ENCODE measurements at places on chromosomes 5 and 9. TPM values are rescaled to one million over a fixed set of nuclear protein-coding genes. Genes with fewer than 3 reads are reported as not detected.

DNA sequence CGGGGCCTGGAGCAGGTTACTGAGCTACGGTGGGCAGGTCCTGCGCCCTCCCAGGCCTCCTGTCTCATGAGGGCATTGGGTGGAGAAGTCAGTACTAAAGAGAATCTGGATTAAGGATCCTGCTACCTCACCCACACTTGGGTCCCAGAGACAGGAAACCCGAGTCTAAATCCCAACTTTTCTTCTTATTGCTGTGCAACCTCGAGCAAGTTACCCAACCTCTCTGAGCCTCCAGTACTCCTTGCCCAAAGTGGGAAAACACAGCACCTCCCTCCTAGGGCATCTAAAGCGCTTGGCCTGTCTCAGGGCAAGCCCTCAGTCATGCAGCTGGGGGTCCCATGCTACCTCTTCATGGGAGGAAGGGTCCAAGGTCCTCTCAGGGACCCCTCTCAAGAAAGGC lies 28.2 kb downstream of the ASS1 start:
- H3K36me3 ChIP-seq = no peaks in the 10 kb centered on the region
- no peak for DNase-seq
- H3K27ac ChIP-seq = no peak overlapping the region
- no peaks in the 10 kb centered on the region for H3K4me1 ChIP-seq
- no peak overlapping the region for H3K4me3 ChIP-seq

The NPR3 gene
- total RNA-seq = 23.1 TPM

DNA sequence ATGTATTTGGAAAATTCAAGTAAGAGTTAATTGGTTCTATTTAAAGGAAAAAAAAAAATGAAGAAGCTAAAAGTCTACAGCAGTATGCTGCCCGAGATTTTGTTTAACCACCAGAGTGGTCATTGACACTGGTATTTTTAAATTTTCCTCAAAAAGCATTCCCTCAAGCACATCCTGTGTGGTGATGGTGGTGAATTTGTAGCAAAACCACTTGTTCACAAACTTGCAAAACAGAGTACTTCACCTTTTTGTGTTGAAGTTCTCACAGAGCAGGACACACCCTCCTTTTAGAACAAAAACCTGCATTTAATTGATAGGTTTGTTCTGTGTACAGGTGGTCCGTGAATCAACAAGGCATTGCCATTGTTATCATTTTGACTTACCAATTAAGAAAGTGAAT lies 374.2 kb downstream of the EFNA5 start:
- H3K27ac ChIP-seq = no peak overlapping the region
- DNase-seq = no peak
- H3K4me1 ChIP-seq = no peaks in the 10 kb centered on the region

The PCDHGA4 gene
- total RNA-seq = 9.7 TPM

DNA sequence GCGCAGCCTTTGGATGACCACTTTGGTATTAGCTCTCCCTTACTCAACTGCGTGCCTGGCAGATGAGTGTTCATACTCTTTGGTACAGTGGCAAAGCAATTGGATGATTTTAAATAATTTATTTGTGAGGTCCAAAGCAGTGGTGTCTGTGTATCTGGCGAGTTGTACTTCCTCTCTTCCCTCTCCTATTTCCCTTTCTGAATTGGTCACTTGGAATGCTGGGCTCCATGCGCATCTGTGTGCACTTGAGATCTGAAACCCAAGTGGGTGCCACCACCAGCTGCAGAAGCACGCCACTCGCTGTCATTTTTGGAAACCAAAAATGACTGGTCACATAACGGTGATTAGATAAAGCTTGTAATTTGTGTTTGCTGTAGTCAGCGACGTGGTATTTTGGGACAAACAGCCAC lies 386.0 kb upstream of the KLF4 start:
- no peaks in the 10 kb centered on the region for H3K27me3 ChIP-seq
- no peaks in the 10 kb centered on the region for H3K4me1 ChIP-seq
- H3K4me3 ChIP-seq = no peak overlapping the region

DNA sequence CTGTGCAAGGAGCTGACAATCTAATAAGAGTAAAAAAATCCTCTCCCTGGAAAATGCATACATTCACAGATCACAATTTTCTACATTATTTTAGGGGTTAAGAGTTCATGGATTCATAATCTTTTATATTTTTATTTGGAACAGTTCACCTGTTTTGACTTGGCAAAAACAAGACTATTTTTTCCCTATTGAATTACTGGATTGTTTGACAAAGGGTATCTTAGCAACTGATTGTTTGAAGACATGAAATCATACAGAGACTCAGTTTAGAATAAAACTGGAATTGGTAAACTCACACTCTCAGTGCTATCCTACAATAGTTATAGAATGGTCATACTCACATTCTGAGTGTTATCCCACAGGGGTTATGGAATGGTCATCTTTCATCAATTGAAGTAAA lies 358.2 kb upstream of the PTGER4 start:
- no peak for DNase-seq
- no peaks in the 10 kb centered on the region for H3K4me1 ChIP-seq
- H3K36me3 ChIP-seq = no peaks in the 10 kb centered on the region
- no peak overlapping the region for H3K4me3 ChIP-seq

- no peak overlapping the region for H3K27ac ChIP-seq
- no peaks in the 10 kb centered on the region for H3K4me1 ChIP-seq
- DNase-seq = no peak
Observed at GRCh38 chr5:153983885-153984284, 54.8 kb downstream of the FAM114A2 start.

GRCh38 chr5:87069974-87070608 lies 197.6 kb upstream of the RASA1 start:
- H3K36me3 ChIP-seq = no peaks in the 10 kb centered on the region
- DNase-seq = no peak
- no peak overlapping the region for H3K4me3 ChIP-seq

DNA sequence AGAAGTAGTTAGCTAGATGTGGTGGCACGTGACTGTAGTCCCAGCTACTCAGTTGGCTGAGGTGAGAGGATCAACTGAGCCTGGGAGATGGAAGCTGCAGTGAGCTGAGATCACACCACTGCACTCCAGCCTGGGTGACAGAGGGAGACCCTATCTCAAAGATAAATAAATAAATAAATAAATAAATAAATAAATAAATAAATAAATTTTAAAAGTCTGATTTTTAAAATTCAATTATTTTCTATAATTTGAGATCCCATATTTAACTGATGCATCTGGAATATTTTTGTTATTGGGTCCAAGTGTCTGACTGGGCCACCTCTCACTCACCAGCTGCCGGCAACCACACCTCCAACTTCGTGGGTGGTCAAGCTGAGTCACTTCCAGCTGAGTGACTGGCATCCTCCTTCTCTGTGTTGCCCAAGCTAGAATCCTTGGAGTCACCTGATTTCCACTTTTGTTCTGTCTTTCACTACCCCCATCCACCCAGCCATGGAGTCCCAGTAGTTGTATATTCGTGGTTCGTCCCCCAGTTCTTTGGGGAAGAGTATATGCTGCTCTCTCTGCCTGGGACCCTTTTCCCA lies 70.9 kb downstream of the EGFLAM start:
- H3K4me3 ChIP-seq = no peak overlapping the region
- no peaks in the 10 kb centered on the region for H3K27me3 ChIP-seq
- no peaks in the 10 kb centered on the region for H3K36me3 ChIP-seq
- no peak for DNase-seq
- H3K4me1 ChIP-seq = no peaks in the 10 kb centered on the region
- H3K27ac ChIP-seq = no peak overlapping the region

GRCh38 chr9:113960768-113961167 lies 84.7 kb downstream of the ZNF618 start:
- H3K4me3 ChIP-seq = no peak overlapping the region
- no peak overlapping the region for H3K27ac ChIP-seq
- no peaks in the 10 kb centered on the region for H3K36me3 ChIP-seq

The WHRN gene
- 4.0 TPM for total RNA-seq

GRCh38 chr5:159560088-159560487 lies 229.8 kb upstream of the IL12B start:
- no peak overlapping the region for H3K27ac ChIP-seq
- no peak for DNase-seq
- H3K27me3 ChIP-seq = no peaks in the 10 kb centered on the region

- H3K27ac ChIP-seq = peak overlapping the region; percentile 83
- H3K4me3 ChIP-seq = no peak overlapping the region
- no peaks in the 10 kb centered on the region for H3K36me3 ChIP-seq
- DNase-seq = peak; percentile 52
- H3K4me1 ChIP-seq = no peaks in the 10 kb centered on the region
Observed at GRCh38 chr9:109010746-109011145, 2.6 kb downstream of the CTNNAL1 start.

DNA sequence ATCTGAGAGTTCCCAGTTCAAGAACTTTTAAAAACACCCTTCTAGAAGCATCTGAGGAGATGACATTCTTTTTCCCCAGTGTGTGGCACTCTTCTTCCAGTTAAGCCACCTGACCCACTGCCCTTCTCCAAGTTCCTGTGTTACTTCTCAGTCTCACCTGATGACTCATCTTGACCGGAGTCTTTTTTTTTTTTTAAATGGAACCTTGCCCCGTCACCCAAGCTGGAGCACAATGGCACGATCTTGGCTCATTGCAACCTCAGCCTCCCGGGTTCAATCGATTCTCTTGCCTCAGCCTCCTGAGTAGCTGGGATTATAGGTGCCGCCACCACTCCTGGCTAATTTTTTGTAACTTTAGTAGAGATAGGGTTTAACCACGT lies 224.1 kb upstream of the DAB2 start:
- H3K27ac ChIP-seq = no peak overlapping the region
- no peak for DNase-seq
- H3K36me3 ChIP-seq = no peaks in the 10 kb centered on the region
- no peak overlapping the region for H3K4me3 ChIP-seq

- H3K27me3 ChIP-seq = no peaks in the 10 kb centered on the region
- H3K36me3 ChIP-seq = no peaks in the 10 kb centered on the region
- H3K4me3 ChIP-seq = no peak overlapping the region
- no peak for DNase-seq
- no peaks in the 10 kb centered on the region for H3K4me1 ChIP-seq
Observed at GRCh38 chr5:113085880-113086409, 109.3 kb downstream of the DCP2 start.

DNA sequence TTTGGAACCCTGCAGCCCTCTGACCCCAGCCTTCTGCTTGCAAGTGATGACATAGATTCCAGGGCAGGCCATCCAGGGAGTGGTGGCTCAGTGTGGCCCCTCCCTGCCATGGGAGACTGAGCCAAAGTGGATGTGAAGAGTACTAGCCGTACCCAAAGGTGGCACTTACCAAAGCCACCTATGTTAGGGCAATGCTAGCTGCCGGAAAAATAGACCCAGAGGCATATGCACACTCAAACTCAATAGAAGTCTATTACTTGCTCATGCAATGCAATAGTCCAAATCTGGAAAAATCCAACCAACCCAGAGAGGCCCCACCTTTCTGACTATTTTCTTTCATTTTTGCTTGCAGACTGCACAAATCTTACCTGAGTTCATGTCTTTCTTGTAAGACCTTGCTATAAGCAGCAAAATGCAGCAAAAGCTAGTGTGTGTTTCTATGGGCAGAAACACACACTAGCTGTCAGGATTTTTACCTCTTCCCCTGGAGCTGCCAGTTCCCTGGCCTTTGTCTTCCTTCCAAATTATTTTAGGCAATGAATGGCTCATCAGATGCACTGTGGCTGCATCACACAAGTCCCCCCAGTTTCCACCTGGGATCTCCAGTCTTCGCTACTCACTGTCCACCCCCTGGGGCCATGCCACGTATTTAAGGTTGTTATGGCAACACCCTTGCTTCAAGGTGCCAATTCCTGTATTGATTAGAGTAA lies 74.0 kb downstream of the HRH2 start:
- H3K4me1 ChIP-seq = no peaks in the 10 kb centered on the region
- no peak overlapping the region for H3K4me3 ChIP-seq
- no peak for DNase-seq
- H3K27ac ChIP-seq = no peak overlapping the region
- H3K36me3 ChIP-seq = no peaks in the 10 kb centered on the region
- H3K27me3 ChIP-seq = no peaks in the 10 kb centered on the region

- H3K36me3 ChIP-seq = no peaks in the 10 kb centered on the region
- no peaks in the 10 kb centered on the region for H3K27me3 ChIP-seq
- peaks cover 5% of the 10 kb centered on the region for H3K4me1 ChIP-seq
- H3K27ac ChIP-seq = peak overlapping the region; percentile 78
- H3K4me3 ChIP-seq = no peak overlapping the region
Observed at GRCh38 chr9:109113892-109114609, 5.7 kb downstream of the TMEM245 start.

The CER1 gene
- 0.61 TPM for total RNA-seq

The DAB2IP gene
- total RNA-seq = 40.6 TPM

DNA sequence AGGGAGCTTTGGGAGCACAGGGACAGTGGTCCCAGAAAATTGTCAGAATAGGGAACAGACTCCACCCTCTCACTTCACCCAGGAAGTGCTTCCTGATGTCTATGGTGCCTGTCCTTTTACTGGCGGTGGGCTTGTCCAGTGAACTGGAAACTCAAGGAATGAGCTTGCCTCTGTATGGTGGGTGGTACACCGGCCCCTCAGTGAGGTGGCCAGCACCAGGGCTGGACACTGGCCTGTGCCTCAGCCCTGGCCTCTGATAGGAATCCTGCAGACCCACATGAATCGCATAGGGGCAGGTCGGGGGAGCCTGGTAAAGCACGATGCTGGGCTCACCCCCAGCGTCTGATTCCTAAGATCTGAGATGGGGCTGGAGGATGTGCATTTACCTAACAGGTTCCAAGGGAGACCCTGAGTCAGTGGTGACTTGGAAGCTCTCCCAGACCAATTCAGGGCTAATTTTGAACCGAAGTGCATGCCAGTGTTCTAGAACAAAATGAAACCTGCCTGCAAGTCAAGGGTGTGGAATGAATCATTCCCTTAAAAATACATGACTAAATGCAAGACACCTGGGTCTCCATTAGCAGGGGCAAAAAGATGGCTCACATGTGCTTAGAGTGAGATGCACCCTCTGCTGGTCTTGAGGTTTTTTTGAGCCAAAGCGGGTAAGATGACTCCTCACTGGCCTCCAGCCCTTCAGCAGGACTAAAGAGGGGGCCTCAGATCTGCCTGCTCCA lies 178.3 kb downstream of the HSPA4 start:
- no peak overlapping the region for H3K27ac ChIP-seq
- no peaks in the 10 kb centered on the region for H3K4me1 ChIP-seq
- H3K36me3 ChIP-seq = no peaks in the 10 kb centered on the region
- no peak overlapping the region for H3K4me3 ChIP-seq
- no peak for DNase-seq

The SPATA31A3 gene
- total RNA-seq = not detected
